ENCODE measurements at places on chromosomes 1 and 21.

DNA sequence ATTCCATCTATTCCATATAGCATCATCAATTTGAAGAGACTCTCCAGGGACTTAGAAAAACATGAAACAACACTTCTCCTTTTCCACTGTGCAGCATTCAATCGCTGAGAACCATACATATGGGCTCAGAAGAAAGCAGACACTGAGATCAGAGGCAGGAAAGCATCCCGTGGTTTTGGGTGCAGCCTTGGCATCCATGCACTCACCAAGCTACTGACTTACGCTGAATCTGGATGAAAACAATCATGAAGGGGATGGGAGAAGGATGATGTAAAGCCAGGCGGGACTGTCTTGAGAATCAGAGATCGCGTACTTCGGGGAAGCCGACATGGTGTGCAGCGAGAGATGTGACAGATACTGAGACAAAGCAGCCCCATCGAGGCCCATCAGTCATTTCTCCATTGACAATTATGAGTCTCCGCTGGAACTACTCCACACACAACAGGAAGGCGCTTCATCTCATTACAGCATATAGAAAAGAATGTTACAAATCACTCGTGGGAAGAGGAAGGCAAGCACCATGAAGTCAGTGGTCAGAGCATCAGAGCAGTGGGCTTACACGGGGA lies 2.3 kb upstream of the TIAM1 start:
- DNase-seq = no peak

- DNase-seq = no peak
Measured at GRCh38 chr1:4172644-4173599, 272.9 kb upstream of the C1orf174 start.

DNA sequence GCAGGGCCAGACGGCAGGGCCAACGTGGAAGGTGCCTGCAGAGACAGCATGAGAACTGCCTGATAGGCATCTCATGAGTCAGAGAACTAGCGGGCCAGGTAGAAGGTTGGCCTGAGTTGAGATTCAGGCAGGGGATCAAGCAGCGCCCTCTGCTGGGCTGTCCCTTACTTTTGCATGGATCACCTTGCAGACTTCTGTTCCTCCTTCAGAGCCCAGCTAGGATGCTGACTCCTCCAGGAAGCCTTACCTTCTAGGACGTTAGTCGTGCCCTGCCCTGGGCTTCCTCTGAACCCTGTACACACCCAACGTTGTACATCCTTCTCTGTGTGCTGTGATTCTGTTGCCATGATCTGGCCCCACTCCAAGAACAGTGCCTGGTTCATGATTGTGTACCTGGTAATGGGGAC lies 231.3 kb upstream of the VAMP3 start:
- no peak for DNase-seq

- no peak for DNase-seq
Measured at GRCh38 chr1:94906382-94906781, 20.5 kb downstream of the CNN3 start.

- DNase-seq = no peak
Measured at GRCh38 chr1:8115031-8115768, 89.1 kb upstream of the ERRFI1 start.

- no peak for DNase-seq
Measured at GRCh38 chr21:41304068-41304720, 12.4 kb upstream of the FAM3B start.

All from cerebellar nuclear complex (tissue), 1 donor.